ENCODE measurements at places on chromosomes 1 and 21.

- peak; percentile 65 for DNase-seq
Measured at GRCh38 chr21:29145354-29145782, 14.9 kb downstream of the MAP3K7CL start.

GRCh38 chr1:44628962-44629756, 45.1 kb downstream of the TMEM53 start:
- no peak for DNase-seq

DNA sequence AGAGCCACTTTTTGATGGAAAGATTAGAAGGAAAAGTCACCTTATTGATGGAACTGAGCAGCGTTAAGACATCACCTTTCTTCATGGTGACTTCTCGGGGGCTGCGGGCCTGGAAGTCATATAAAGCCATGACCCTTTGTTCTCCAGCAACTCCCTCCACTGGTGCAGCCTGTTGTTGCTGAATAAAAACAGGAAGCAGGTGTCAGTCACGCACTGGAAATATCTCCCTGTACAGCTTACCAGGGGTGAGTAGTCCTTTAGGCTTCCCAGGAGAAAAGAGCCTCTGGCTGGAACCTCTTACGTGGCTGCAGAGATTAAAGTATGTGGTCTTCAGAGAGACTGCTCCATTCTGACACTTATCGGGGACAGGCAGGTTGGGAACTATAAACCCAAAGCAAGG, 31.9 kb downstream of the SPTA1 start:
- DNase-seq, result peak; percentile 25

DNA sequence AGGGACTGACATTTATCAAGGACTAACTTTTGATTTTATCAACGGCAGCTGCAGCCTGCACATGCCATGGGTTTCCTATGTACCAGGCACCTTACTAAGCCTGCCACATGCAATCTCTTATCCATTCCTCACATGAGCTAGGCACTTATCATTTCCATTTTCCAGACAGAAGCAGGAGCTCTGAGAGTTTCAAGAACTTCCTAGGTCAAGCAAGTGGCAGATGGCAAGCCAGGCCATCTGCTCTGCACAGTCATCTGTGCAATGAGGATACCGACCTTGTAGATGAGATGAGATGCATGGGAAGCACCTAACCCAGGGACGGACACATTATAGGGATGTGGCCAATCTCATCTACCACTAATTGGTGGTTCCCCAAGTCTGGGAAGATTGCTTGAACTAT, 339.4 kb upstream of the USP24 start:
- DNase-seq, result no peak

- DNase-seq, result peak; percentile 92
Measured at GRCh38 chr1:209651138-209651587, 1.1 kb downstream of the LAMB3 start.

DNA sequence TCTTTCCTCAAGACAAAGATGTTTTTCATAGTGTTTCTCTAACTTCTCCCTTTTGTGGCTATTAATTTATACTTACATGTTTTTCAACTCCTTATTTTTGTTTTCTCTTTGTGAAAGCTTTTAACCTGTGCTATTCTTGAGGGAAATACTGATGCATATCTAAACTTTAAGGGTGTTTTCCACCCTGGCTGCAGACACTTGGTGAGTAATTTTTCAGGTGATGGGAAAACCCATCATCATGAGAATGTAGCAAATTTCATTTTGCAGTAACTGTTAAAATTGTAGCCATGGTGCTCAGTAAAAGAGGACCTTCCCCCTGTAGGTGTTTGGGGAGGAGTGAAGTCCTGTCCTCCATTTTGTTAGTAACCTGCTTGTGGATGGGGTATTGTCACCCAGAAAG, 124.2 kb downstream of the LIPI start:
- DNase-seq, result no peak

DNA sequence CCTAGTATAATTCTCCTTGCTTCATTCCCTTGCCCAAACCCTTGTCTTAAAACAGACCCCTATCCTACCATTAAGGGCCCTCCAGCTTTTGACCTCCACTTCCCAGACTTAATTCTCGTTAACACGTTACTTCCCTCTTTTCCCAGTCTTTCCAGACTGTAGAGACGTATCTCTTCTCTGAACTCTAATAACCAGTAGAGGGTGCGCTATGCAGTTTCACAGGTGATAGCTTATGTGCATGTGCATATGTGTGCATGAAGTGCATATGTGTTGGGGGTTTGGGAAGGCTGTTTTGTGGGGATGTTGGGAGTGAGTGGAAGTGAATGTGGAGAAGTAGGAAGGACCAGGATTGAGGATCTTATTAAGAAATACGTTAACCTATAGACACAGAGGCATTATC, 78.1 kb upstream of the CCDC190 start:
- no peak for DNase-seq

DNA sequence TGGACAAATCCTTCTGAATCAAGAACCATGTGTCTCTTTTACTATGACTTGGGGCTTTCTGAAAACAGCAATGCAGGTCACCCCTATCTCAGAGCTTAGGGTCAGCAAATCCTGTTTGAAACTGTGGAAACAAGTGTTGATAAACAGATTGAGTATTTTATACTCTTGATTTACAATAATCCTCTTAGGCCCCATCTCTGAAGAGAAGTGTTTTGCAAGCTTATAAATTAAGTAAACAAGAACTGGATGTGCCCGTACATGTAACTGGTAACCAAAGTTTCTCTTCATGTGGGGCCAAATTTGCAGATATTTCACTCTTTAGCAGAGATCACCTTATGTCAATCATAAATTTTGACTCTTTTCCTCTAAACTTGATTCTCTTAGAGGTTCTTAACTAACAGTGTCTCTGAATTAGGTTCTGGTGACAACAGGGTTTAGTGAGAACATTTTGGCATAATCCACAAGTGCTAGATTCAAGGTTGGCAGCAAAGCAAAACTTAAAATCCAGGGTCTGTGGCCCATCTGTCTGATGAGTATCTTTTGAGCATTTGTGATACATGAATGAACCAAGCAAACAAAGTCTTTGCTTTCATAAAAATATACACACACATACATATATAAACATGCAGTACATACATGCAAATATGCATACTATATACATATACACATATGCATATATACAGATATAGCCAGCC, 183.0 kb upstream of the HOOK1 start:
- DNase-seq, result no peak

DNA sequence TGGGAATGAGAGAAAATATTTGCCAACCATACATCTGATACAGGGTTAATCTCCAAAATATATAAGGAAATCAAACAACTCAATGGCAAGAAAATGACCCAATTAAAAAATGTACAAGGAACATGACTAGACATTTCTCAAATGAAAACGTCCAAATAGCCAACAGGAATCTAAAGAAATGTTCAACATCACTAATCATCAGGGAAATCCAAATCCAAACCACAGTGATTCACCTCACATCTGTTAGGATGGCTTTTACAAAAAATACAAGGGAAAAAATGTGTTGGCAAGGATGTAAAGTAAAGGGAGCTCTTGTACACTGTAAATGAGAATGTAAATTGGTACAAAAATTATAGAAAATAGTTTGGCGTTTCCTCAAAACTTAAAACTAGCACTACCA, 54.7 kb upstream of the ZRANB2 start:
- DNase-seq, result no peak

GRCh38 chr1:35556484-35557117, 602 bp downstream of the KIAA0319L start:
- no peak for DNase-seq

- DNase-seq, result no peak
Measured at GRCh38 chr1:34946211-34946610, 16.8 kb upstream of the DLGAP3 start.

- no peak for DNase-seq
Measured at GRCh38 chr1:145782272-145783099, 41.4 kb downstream of the RNF115 start.

GRCh38 chr1:232743999-232744398, 61.2 kb upstream of the MAP10 start:
- no peak for DNase-seq

GRCh38 chr1:228753287-228753686, 18.0 kb downstream of the RHOU start:
- DNase-seq, result peak; percentile 35

GRCh38 chr21:15752763-15753407, 23.1 kb downstream of the USP25 start:
- no peak for DNase-seq

GRCh38 chr21:29834617-29835016, 105.2 kb downstream of the GRIK1 start:
- DNase-seq, result no peak

DNA sequence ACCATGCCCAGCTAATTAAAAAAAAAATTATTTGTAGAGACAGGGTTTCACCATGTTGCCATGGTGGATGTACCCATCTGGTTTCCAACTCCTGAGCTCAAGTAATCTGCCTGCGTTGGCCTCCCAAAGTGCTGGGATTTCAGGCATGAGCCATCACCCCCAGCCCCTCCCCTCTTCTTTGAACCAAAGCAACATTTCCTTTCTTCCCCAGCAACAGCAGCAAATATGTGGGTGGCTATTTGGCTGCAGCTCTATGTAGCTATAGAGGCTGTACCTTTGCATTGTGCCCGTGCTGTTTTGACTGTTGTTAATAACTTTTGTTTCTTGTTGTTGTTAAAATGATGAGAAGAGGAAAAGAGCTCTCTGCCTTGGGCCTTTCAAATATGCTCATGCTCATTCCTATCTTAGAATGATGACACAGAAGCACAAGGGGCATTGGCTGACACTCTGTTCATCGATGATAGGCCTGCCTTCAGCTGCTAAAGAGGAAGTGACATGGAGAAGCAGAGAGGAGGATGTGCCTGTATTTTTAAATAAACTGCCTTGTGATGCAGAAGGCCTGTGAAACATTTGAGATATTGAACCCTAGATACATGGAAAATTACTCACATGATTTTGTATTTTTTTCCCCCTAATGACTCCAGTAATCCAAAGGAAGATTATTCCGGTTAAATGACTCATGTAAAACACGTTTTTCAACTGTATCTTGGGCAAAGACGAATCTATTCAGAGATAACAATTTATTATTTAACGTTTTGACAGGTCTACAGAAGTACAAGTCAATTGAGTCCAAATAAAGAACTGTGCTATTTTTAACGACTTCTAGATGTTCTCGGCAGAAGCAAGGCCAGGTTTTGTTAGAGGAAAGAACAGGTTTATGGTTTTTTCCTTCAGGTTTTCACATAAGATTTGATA, 20.5 kb upstream of the XPR1 start:
- peak; percentile 92 for DNase-seq

DNA sequence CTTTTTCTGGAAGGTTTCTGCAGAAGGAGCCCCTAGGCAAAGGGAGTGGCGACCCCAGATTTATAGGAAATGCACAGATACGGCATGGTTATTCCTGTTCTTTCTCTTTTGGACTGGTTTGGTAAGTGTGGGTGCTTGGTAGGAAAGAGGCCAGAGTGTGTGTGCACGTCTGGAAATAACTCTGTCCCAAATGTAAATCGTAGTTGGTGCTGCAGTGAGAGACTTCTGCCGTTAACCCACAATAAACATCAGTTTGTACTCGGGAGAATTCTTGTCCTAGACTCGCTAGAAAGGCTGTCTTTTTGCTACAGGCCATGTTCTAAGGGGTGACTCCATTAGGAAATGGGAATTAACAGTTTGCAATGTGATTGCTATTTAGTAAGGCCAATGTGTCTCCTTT, 779 bp downstream of the SLC44A3 start:
- no peak for DNase-seq

DNA sequence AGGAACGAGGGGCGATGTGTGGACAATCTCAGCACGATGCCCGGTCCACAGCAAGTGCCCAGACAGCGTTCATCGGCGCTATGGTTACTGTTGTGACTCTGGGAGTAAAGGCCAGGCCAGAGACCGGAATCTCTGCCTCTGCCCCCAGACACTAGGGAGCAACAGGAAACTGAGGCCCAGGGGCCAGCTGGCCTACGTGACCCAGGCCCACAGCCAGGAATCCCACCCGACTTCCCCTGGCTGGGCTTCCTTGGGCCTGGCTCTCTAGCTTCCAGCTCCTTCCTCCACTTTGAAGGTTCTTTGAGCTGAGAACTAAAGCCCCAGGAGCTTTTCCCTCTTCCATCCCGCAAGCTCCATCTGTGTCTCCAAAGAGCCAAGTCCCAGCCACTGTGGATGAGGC, 4.6 kb downstream of the LRP8 start:
- DNase-seq, result no peak

DNA sequence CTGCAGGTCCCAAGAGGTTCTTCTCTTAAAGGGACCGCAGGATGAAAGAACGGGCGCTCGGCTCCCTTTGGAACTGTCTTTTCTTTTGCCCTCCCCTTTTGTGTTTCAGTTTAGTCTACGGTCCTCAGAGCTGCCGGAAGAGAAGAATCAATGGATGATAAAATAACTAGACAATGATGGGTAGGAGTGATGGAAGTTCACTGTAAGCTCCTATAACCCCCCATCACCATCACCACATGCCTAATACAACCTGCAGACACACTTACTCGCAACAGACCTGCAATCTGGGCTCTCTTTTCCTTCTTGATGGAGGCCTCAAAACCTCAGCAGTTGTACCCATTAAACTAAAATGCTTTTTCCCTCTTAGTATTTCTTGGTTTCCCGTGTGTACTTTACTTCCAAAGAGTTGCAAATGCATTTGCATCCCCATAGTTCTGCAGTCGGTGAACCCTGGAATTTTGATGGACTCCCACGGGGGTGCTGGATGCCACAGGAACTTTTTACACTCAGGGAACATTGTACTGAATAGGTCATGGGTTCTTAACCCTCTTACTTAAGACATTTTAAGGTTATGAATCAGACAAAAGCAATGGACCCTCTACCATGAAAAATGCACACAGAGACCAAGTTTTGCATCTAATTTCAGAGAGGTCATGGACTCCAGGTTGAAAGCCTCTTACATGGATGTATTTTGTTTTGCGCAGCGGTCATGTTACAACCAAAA, 633 bp upstream of the RFX5 start:
- no peak for DNase-seq

GRCh38 chr1:43172527-43172972, 420 bp downstream of the CFAP57 start:
- peak; percentile 85 for DNase-seq

GRCh38 chr1:238777551-238777950, 608.8 kb upstream of the CHRM3 start:
- no peak for DNase-seq

DNA sequence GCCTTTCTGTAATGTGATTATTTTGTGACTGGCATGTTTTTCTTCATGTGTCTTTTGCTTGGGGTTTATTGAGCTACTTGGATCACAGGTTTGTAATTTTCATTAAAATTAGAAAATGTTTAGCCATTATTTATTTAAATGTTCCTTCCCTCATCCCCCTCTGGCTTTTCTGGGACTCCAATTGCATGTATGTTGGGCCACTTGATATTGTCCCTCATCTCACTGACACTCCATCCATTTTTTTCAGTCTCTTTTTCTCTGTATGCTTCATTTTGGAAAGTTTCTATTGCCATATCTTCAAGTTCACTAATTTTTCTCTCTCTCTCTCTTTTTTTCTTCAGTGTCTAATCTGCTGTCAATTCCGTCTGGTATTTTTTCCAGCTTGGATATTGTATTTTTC, 390.1 kb downstream of the PRDM2 start:
- no peak for DNase-seq

- DNase-seq, result no peak
Measured at GRCh38 chr1:67173988-67174387, 7.7 kb downstream of the IL23R start.

- peak; percentile 6 for DNase-seq
Measured at GRCh38 chr1:3842912-3843311, 14.1 kb downstream of the CEP104 start.

- DNase-seq, result no peak
Measured at GRCh38 chr21:24367936-24368335, 1239.3 kb downstream of the MRPL39 start.

GRCh38 chr1:147218606-147219005, 6.5 kb downstream of the FMO5 start:
- peak; percentile 82 for DNase-seq

All from inflammatory macrophage treated with lipopolysaccharide for 4 hours (primary cell).